Progenitor cell of endocrine pancreas (in vitro differentiated cells): ENCODE measurements at places on chromosomes 7 and 10. TPM values are rescaled to one million over a fixed set of nuclear protein-coding genes. Genes with fewer than 3 reads are reported as not detected.

Gene TMEM184A
- 7.4 and 8.6 TPM in 2 replicates for total RNA-seq

- DNase-seq: no peak
Observed at GRCh38 chr7:158329014-158329610, 258.5 kb downstream of the PTPRN2 start.

Gene HHEX
- 39.3 and 46.1 TPM in 2 replicates for total RNA-seq

- no peak for DNase-seq
Observed at GRCh38 chr7:55127135-55127551, 108.3 kb downstream of the EGFR start.

DNA sequence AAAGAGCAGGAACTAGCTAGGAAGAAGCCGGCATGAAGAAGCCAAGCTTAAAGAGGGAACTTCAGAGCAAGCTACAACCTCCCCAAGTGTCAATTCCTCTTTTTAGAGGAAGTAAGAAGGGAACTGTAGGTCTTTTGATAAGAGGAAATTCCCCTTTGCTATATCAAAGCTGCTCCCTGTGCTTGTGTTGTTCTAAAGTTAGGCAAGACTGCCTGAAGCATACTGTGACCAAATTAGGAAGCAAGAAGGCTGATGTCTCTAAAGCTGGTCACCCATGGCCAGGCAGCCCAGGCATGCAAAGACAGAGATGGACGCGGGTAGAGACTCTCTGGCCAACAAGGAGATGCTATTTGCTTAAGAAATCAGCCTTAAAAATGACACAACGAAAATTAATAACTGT, 87.9 kb downstream of the RNF216 start:
- no peak for DNase-seq

GRCh38 chr10:43069211-43069515, 7.7 kb upstream of the RET start:
- no peak for DNase-seq

GRCh38 chr7:5420881-5421713, 2.5 kb downstream of the TNRC18 start:
- peak; percentile 15 for DNase-seq

Gene ARHGAP22
- total RNA-seq: 3.8 and 4.7 TPM in 2 replicates

DNA sequence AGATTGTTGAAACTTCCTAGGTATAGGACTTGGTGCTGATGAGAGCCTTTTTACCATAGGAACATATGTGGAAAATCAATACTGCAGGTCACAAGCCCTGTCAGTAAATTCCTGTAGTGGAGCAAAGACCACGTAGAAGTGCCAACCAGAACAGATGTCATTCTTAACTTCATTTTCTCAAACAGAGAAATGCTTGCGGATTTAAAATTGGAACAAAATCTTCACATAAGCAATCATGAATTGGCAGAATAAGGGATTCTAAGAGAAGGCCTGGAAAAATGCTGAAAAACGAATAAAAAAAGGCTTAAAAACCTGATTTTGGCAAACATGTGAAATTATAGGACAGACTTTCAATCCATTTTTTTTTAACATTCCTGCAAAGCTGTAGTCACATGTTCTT, 80.8 kb upstream of the SMIM30 start:
- no peak for DNase-seq

DNA sequence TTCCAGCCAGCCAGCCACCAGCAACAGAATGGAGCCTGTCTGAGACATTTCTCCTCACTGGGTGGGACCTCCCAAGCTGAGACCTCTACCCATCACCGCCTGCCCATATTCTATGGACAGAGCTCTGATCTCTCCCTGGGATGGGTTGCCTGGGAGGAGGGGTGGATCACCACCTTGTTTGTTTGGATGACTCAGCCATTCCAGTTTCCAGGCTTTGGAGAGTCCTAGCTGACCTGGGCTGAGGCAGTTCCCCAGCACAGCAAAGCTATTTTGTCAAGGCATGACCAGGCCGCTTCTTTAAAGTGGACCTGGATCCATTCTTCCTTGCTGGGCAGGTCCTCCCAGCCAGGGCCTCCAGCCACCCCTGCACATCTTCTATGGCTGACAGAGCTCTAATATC, 982.3 kb downstream of the DNAJB9 start:
- DNase-seq: no peak

Gene MUC3A
- 2.0 and 2.1 TPM in 2 replicates for total RNA-seq

DNA sequence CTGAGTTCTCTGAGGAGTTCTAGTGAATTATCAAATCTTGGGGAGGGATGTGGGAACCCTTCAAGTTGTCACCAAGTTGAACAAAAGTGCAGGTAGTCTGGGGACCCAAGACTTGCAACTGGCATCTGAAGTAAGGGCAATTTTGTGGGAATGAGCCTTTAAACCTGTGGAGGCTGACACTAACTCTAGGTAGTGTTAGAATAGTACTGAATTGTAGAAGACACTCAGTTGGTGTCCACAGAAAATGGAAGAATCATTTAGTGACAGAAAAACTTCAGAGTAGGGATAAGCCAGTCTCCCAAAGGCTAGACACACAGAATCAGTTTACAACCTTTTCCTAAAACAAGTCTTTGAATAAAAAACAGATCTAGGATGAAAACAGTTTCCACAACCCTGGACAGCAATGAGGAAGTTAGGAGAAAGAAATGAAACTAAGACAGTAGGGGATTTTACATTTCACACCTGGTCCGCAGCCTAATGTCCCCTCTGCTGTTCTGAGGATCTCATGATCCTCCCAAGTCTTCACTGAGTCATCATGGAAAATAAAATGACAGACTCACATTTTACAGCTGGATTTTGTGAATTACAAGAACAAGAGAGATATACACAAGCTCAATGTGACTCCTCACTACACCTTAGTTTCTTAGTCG, 23.0 kb upstream of the ING3 start:
- no peak for DNase-seq

DNA sequence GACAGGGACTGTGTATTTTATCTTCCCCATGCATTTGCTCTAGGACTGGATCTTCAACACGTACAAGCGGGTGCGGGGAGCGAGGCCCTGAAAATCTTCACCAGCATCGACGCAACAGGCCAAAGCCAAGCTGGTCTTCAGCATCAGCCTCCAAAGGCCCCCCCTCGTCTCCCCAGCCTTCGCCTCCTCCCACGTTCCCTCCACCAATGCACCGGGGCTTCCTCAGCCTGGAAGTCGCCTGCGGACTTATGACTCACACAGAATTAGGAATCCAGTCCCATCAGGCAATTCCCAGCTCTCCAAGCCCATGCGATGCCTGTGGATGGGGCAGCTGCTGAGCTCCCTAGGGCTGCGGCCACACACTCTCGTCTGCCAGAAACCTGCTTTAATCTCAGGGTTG, 36.3 kb upstream of the RNF32 start:
- DNase-seq: no peak
